ENCODE measurements at places on chromosomes 4 and X.

DNA sequence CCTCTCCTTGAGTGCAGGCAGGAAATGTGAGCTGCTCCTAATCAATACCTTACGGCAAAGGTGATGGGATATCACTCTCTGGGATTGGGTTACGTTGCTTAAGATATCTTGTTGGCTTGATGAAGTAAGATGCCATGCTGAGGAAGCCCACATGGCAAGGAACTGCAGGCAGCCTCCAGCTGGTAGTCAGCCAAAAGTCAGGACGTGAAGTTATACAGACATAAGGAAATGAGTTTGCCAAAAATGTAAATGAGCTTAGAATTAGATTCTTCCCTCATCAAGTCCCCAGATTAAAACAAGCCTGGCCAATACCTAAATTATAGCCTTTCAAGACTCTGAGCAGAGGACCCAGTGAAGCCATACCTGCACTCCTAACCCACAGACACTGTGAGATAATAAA is 155.0 kb downstream of the QDPR start:
- DNase-seq: no peak

GRCh38 chr4:124946696-124947095 is 234.2 kb upstream of the ANKRD50 start:
- DNase-seq: no peak

GRCh38 chr4:81652069-81652478 is 180.4 kb upstream of the RASGEF1B start:
- DNase-seq: no peak

DNA sequence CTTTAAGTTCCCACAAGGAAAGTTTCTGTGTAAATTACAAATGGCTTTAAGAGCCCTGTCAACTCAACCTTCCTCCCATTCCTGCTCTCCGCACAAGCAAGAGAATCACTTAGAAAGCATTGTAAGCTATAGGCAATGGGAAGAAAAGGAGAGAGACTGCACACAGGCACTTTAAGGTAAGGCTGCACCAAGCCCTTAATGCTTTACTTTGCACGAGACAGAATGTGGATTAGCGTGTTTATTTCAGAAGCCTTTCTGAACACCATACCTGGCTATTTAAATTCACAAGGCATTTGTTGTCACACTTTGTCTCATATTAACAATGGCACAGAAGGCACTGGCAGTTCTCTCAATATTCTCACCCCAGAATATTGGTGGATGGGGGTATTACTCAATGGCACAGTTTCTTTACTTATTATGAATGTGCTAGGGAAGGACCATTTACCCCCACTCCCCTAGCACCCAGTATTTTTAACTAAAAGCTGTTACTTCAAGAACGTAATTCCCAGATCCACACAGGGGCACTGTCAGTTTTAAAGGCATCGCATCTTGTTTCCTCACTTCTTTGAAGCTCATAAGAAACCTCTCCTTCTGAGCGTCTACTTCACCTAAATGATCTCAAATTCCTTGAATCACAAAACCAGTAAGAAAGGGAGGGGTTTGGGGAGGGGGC is 150.0 kb downstream of the MAML3 start:
- no peak for DNase-seq

DNA sequence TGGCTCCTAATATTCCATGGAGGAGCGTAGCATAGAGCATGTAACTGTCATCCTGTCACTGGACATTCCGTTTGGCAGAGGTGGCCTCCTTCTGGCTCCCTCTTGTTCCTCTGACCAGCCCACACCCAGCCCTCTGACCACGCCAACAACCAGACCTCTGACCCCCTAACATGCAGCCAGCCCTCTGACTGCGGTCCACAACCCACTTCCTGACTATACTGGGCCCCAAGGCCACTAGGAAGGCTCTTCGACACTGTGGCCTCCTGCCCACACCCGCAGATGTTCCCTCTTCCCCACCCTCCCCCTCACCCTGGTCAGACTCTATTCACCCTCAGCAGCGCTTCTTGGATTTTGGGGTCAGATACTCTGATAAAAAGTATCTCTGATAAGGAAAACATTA is 141.4 kb downstream of the EVC2 start:
- no peak for DNase-seq

DNA sequence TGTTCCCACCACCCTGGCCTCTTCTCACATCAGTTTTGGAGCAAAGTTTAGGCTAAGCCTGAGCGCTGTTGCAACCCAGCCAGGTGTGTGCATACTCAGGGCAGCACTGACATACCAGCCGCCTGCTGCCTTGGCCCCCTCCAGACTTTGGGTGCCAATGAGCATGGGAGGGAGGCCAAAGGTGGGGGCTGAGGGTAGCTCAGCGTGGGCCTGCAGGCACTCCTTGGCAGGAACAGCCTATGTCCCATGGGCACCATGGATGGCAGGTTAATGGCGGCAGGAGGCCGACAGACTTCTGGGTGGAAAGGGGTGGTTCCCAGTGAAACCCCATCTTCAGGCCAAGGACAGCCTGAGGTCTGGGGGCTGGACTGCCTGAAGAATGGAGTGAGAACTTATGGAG is 462.2 kb downstream of the ADGRL3 start:
- DNase-seq: no peak

GRCh38 chr4:23856630-23857029 is 33.2 kb downstream of the PPARGC1A start:
- DNase-seq: no peak

DNA sequence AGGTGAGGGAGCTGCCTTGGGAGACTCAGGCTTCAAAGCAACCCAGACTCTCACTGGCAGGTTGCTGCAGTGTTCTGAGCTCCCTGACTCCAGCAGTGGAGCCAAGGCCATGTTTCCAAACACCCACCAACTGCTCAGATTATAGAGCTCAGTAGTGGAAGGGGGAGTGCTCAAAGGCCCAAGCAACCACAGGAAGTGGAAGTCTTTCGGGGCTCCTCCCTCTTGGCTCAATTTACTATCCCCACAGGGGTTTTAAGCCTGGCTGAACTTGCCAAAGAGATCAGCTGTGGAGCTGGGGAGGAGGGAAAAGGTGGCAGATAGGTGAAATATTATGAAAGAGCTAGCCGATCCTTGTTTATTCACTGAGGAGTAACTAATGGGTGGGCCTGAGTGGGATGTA is 82.5 kb downstream of the HPRT1 start:
- DNase-seq: no peak

- no peak for DNase-seq
Observed at GRCh38 chr4:6320663-6321062, 51.0 kb downstream of the WFS1 start.
